ENCODE measurements at places on chromosomes 1 and 21.

DNA sequence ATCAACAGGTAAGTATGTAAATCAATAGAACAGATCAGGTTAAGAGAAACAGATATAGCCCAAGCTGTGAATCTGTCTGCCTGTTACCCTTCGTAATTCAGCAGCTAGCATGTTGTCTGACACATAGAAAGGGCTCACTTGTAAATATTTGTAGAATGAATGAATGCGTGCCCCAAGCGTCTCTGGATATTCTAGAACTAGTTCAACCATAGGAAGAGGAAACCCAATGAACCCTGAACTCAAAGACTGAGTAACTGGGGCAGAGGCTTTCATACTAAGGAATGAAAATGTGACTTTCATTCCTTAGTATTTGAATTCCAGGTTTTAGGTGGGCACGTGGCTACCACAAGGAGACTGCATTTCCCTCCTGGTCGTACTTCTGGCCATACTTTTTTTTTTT is 60.1 kb upstream of the SMYD2 start:
- no peak for DNase-seq

- peak; percentile 4 for DNase-seq
Measured at GRCh38 chr1:180907313-180908055, 5.2 kb upstream of the KIAA1614 start.

- no peak for DNase-seq
Measured at GRCh38 chr21:42222821-42223390, 4.0 kb downstream of the ABCG1 start.

DNA sequence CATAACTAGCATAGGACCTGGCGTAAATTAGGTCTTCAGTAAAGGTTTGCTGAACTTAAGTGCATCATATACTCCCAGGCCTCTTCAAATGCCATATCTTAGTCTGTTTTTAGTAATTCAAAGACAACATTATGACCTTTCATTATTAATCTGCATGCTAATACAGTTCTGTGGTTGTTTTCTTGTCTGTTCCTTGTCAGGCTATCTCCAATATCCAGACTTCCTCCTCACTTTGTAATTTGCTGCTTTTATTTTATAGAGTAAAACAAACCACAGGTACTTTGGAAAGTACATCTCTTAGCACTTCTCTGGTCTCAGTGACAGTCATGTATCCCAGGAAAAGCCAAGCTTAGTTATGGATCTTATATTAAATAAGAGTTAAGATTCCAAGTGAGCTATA is 65.1 kb upstream of the BMP8A start:
- no peak for DNase-seq

DNA sequence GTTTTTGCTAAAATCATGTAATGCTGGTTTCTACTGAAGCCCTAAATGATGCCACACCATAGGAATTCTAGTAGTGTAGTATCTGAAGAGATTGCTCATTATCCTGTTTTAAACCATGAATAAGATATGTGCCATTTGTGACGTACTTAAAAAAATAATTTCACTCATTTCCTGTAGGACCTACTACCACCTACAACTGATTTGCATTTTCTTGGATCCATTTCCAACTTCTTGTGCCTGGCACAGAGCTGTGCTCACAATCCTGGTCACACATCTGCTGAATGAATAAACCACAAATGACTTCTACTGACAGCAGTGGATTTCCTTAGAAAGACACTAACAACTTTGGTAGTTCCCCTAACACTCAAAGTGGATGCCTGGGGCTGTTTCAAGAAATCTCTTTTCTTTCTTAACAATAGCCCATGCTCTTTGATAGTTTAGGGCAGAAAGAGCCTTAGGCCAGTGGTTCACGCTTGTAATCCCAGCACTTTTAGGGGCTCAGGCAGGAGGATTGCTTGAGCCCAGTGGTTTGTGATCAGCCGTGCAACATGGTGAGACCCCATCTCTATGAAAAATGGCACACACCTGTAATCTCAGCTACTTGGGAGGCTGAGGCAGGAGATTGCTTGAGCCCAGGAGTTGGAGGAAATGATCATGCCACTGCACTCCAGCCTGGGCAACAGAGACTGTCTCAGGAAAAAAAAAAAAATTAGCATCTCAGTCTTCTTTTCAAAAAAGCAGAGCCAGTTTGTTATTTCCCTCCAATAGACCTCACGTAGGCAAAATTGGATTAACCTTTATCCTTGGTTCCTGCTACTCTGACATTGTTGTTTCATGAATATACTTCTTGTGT is 13.0 kb upstream of the BATF3 start:
- DNase-seq = no peak

GRCh38 chr1:161781995-161782394 is 15.9 kb downstream of the ATF6 start:
- DNase-seq = no peak

DNA sequence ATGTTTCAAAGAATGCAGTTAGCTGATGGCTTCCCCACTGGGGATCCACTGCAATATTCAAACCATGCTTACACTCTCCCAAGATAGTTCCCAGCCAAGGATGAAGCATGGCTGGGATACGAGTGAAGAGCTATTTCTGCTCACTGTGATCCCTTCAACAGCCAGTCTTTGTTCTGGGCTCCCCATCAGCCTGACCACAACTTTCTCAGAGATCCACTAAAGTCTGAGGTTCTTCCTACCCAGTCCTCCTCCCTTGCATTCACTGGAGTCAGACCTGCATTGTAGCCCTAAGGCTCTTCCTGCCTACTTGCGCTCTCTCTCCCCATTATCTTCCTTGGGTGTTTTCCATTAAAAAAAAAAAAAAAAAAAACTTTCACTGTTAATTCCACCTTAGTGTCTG is 101.4 kb downstream of the TTLL7 start:
- DNase-seq = no peak

- DNase-seq = no peak
Measured at GRCh38 chr1:232568331-232568852, 61.5 kb downstream of the SIPA1L2 start.

- no peak for DNase-seq
Measured at GRCh38 chr21:16211339-16212303, 481.8 kb downstream of the USP25 start.

DNA sequence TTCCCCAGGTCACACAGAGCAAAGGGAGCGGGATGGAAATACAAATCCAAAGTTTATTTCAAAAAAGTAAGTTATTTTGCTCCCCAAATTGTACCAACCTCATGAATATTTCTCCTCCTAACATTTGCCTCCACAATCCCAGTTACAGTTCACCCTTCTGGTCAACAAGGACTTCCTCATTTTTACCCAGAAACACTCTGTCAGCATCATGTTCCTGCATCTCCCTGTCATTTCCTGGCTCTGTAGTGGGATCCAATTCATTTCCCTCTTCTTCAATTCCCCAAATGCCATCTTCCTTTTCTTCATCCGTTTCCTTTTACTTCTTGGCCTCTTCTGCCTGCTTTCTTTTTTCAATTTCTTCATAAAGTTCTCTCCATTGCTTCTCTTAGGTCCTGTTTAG is 32.0 kb upstream of the EPS15 start:
- DNase-seq = no peak

- DNase-seq = no peak
Measured at GRCh38 chr1:229452956-229453801, 19.3 kb upstream of the ACTA1 start.

- DNase-seq = no peak
Measured at GRCh38 chr1:1106510-1107221, 9.2 kb downstream of the C1orf159 start.

GRCh38 chr1:157626099-157626498 is 28.2 kb upstream of the FCRL4 start:
- DNase-seq = peak; percentile 38

DNA sequence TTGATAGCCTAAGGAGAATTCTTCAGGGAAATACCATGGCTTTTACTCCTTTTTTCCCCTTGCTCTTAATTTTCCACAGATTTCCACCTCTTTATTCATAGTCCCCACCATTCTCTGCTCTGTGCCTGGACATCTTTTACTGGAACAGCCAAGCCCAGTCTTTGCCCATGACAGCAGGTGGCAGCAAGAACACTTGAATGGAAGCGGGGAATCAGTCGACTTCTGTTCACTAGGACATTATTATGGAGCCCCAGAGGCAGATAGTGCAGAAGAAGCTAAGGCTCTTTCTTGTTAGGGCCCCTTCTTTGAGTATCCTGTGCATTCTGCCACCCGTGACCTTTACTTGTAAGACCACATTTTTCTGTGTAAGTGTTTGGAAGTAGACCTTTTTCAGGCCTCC is 6.3 kb downstream of the OR14I1 start:
- no peak for DNase-seq

DNA sequence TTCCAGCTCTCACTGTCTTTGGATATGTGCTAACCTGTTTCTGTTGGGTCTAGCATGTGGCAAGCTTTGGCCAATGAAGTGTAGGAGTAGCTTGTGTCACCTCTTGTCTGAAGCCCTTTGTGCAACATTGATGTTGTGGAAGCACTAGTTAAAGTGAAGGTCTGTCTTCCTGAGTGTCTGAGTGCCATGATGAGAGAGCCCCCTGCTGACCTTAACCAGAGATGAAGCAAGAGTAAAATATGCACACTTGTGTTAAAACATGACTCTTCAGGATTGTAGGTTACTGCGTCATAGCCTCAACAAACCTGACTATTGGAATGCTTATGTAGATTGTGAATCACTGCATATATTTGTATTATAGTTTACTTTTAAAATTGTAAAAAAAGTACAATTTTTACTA is 103.7 kb downstream of the NCAM2 start:
- no peak for DNase-seq

DNA sequence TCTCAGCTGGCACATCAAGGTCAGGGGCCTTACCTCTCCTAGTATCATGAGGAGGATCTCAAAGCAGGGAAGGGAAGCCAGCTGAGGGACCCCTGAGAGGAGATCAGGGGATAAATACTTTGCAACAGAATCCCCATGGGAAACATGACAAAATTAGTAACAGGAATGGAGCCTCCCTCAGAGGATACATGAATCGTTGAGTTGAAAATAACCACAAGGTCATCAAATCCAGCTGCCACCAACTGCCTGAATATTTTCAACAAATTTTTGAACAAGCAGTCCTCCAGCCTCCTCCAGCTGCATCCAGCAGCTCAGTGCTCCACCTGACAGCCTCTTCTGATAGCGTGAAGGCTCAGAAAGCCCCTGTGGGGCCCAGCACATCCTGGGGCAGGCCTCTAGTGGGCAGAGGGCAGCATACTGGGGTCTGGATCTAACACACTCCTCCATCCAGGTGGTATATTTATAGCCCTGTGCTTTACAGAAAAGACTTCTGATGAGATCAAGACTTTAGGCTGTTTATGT is 404.3 kb downstream of the NTNG1 start:
- no peak for DNase-seq

DNA sequence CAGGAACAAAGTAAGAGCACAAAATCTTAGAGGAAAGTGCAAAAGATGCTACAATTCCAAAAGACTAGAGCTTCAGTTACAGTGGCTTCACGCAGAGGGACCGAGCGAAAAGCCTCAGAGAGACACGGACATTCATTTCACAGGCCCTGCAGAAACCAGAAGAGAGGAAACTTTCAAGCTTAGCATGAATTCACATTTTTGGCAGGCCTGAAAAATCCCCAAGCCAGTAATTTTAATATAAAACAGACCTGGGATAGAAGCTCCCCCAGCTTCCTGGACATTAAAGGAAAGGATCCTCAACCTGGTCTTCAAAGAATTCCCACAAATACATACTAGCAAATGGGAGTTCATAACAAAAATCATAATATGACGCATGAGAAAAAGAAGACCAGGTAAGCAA is 66.2 kb downstream of the HSF2BP start:
- no peak for DNase-seq

GRCh38 chr1:203778146-203778545 is 13.2 kb downstream of the LAX1 start:
- no peak for DNase-seq

GRCh38 chr1:230123280-230124185 is 56.5 kb downstream of the GALNT2 start:
- DNase-seq = peak; percentile 79

DNA sequence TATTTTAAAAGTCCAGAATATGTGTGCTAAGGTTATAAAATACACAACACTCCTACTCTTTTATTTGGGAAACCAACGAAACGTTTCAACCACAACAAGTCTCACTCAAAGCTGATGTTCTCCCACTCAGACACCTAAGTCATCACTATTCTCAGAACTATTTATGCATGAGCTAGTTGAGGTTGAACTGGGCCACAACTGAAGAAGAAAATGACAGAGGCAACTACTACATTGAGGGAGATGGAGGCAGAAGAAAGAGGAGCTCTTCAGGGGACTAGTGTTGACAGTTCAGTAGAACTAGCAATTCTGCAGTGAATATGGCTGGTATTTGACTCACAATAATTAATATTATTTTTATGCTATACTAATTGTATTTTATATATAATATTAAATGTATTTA is 198.2 kb downstream of the SEC16B start:
- DNase-seq = no peak

DNA sequence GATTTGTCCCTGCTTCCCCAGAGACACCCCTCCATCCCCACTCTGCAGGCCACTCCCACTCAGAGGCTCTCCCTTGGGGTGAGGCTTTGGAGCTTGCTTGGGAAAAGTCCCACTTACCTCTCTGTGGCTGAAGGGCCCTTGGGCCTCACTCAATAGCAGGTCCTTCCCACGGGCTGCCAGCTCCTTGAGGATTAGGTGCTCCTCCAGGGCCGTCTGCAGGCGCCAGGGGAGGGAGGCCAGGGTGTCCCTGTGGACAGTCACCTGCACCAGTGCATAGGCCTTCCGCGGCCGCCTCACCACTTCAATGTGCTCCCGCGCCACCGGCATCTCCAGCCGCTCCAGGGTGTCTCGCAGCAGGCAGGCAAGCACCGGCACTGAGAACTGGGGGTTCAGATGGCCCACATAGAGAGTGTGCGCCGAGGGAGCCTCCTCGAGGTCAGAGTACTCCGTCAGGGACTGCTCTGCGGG is 1.4 kb downstream of the SLFNL1 start:
- no peak for DNase-seq

GRCh38 chr1:26279456-26280332 is at the start of gene SH3BGRL3:
Gene SH3BGRL3, plus strand, starts transcription at chr1:26280086. Its CDS starts 70 bp downstream, at chr1:26280156.
- peak; percentile 96 for DNase-seq

DNA sequence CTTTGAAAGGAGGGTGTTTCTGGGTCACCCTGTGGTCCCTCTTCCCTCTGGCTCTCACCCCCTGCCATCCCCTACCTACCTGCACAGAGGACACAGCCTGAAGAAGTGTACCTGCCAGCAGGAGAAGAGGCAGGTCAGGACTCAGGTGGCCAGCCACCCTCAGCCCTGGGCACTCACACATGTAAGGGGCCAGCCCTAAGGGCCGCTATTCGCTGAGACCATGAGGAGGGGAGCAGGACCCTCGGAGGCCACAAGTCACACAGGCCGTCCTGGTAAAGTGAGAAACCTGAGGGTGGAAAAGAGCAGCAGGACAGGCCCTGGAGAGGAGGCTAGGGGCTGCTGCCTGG is 1.2 kb downstream of the ZNF692 start:
- DNase-seq = no peak

DNA sequence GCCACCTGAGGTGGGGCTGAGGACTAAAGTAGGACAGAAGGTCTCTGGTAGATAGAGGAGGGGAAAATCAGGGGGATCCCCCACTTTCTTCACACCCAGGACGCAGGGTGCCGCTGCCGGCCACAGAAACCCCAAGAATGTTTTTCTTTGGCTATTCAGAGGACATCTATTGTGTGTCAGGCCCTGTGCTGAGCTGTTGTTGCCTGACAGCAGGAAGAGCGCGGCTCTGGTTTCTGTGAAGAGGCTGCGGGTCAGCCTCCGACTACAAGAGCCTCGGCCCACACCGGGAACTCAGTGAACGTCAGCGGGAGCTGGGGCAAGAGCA is 407 bp upstream of the PIGV start:
- peak; percentile 90 for DNase-seq

GRCh38 chr1:153565529-153566374 is at the start of gene S100A2:
Gene S100A2, minus strand, starts transcription at chr1:153565844. Its CDS starts 1,967 bp downstream, at chr1:153563877.
- peak; percentile 65 for DNase-seq

- no peak for DNase-seq
Measured at GRCh38 chr1:94385308-94385929, 32.8 kb upstream of the ABCD3 start.

Data from GM13977 (cell line).